ENCODE measurements at places on chromosomes 11 and 22. TPM values are rescaled to one million over a fixed set of nuclear protein-coding genes. Genes with fewer than 3 reads are reported as not detected.

GRCh38 chr11:123507043-123507442 lies 77.0 kb downstream of the GRAMD1B start:
- DNase-seq = no peak

DNA sequence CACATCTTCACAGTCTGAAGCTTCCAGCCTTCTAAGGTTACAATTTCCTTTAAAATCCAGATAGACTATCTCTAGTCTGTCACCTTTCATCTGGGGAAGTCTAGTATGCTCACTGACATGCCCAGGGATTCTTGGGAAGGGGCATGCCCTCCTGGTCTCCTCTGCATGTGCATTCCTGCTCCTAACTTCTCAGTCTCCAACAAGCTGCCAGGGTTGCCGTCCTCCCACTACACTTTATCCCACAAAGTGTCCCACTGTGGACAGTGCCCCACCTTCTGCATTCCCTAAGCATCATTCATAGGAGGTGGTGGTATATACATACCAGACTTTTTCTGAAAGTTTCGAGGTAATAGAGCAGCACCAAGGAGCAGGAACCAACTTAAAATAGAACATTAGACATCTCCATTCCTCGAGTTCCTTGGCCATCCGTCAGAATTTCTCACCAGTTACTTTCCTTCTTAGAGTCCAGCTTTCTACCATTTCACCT lies 28.7 kb downstream of the EIF3F start:
- DNase-seq = no peak

The CLDN5 gene
- 27.5 TPM for total RNA-seq

GRCh38 chr11:102704841-102705240 lies 728 bp downstream of the MMP27 start:
- DNase-seq = no peak

The KRTAP5-10 gene
- total RNA-seq = not detected

The KRTAP5-1 gene
- total RNA-seq = not detected

DNA sequence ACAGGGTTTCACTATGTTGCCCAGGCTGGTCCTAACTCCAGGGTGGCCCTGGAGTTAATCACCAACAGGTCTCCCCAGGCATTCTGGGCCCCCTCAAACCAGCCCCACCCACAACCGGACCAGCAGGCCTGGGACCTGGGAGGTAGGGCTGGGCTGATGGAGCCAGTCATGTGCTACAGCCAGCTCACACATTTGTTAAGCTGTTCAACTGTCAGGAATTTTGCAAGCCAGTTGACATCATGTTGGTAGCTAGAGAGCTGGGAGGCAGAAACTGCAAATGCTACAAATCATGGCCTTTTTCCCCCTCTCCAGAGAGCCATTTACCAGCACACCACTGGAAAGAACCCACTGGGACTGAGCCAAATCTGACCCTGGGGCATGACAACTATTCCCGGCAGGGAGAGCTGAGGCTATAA lies 6.8 kb downstream of the ARHGAP1 start:
- DNase-seq = no peak

GRCh38 chr22:36331306-36331911 lies 56.4 kb downstream of the MYH9 start:
- DNase-seq = peak; percentile 84
